ENCODE measurements at places on chromosomes 11 and 22.
A peak's percentile ranks its signal among the peaks of the same experiment; 100 is the strongest.

GRCh38 chr11:20248871-20249270 lies 88.6 kb upstream of the DBX1 start:
- DNase-seq: no peak

DNA sequence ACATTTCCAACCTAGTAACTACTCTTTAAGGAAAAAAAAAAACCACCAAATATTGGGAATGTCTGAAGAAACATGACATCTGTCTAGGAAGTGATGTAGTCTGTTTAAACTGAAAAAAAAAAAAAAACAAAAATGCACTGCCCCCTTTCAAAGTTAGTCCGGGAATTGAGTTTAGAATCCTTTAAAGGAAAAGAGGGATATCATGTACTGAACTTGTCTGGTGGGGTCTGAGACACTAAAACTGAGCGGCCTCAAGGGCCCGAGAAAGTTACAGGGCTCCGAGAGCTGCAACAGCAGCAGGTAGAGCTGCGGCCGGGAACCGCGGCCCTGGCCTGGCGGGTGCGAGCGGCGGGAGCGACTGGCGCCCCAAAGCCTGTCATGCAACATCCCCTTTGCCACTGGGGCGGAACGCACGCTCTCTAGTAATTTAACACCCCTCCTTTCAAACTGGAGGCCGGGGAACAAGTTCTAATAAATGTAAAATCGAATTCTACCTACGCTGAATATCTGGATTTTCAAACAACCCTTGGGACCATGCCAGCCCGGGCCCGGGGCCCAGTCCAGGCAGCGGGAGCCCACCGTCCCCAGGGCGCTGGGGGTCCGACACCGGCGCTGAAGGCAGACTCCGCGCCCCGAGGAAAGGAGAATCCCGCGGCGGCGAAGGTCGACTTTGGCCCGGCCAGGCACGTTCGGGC lies 736 bp downstream of the RDX start:
- peak; percentile 61 for DNase-seq

DNA sequence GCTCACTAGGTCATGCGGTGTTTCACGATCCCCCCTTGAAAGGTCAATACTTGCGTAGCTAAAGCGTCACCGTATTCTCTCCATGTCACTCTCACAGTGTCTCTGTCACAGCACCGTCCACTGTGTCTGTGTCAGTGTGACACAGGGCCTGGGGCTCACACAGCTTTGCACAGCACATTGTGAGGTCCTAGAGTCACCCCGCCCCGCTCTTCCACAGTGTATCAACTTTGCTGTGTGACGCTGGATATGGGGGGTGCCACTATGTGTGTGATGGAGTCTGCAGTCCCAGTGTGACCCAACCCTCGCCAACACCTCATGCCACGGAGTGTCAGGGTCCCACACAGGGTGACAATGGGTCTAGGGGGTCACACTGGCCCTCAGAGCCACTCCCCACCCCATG lies 583 bp downstream of the P4HA3 start:
- DNase-seq: no peak

DNA sequence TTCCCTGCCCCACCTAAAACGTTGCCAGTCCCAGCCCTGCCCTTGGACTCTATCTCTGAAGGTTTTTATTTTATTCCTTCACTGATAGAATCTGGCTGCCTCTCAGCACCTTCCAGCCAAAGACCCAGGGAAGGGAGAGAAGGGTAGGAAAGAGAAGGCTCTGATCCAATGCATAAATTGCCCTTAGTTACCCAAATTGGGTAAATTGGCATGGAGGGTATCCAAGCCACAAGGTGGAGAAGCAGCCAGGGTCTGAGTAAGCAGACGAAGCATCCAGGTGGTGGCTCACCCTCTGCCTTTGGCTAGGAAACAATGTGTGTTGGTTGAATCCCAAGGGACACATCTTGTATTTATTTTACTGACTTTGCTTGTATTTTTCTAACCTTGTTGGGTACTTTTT lies 89.0 kb downstream of the FEZ1 start:
- DNase-seq: no peak

DNA sequence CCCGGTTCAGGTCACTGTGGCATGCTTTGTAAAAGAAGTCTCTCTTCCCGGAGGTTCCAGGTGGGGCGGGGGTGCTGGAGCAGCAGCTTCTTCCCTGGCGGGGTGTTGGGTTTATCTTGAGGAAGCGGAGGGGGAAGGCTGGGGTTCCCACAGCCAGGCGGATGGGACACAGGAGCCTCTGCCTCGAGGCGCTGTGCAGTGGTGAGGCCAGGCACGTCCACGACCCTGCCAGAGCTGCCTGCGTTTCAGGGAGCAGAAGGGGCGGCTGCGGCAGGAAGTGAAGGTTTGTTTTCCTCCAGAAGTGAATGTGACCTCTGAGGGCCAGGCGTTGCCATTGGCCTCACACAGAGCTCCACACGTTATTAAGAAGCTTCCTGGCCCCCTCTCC lies 20.1 kb upstream of the ADORA2A start:
- peak; percentile 65 for DNase-seq

- no peak for DNase-seq
Observed at GRCh38 chr22:48647606-48648515, 1179.8 kb downstream of the BRD1 start.

DNA sequence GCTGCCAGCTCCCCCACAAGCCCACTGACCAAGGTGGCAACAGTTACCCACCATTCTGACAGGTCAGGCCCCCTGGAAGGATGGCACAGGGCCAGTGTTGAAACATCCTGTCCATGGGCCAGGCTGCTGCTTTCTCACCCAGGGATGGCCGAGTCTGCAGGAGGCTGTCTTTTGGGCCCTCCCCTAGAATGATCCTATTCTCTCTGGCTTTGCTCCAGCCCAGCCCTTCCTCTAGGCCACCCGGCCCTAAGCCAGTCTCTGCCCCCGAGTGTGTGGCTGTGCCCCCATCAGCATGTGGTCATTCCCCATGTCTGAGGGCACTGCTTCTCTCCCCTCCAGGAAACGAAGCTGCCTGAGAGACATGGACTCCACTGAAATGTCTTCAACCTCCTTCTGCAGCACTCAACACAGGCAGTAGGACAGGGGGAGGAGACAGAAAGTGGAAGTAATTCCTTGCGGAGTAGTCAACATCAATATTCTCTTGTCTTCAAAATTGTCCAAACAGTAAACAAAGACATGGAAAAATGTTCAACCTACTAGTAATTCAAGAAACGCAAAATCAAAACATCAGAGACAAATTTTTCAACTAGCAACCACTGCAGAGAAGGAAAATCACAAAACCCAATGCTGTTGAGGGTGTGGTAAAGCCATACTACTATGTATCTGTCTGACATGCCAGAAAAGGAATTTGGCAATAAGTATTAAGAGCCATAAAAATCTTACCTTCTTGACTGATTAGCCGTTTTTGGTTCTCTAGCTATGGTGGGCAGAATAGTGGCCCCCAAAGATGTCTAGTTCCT lies 5.1 kb upstream of the SCARF2 start:
- DNase-seq: no peak

GRCh38 chr11:73894725-73895335 lies 18.0 kb downstream of the PAAF1 start:
- no peak for DNase-seq

GRCh38 chr22:47279746-47280145 lies 517.3 kb downstream of the TBC1D22A start:
- DNase-seq: no peak

GRCh38 chr11:99687320-99687719 lies 666.6 kb downstream of the CNTN5 start:
- no peak for DNase-seq

DNA sequence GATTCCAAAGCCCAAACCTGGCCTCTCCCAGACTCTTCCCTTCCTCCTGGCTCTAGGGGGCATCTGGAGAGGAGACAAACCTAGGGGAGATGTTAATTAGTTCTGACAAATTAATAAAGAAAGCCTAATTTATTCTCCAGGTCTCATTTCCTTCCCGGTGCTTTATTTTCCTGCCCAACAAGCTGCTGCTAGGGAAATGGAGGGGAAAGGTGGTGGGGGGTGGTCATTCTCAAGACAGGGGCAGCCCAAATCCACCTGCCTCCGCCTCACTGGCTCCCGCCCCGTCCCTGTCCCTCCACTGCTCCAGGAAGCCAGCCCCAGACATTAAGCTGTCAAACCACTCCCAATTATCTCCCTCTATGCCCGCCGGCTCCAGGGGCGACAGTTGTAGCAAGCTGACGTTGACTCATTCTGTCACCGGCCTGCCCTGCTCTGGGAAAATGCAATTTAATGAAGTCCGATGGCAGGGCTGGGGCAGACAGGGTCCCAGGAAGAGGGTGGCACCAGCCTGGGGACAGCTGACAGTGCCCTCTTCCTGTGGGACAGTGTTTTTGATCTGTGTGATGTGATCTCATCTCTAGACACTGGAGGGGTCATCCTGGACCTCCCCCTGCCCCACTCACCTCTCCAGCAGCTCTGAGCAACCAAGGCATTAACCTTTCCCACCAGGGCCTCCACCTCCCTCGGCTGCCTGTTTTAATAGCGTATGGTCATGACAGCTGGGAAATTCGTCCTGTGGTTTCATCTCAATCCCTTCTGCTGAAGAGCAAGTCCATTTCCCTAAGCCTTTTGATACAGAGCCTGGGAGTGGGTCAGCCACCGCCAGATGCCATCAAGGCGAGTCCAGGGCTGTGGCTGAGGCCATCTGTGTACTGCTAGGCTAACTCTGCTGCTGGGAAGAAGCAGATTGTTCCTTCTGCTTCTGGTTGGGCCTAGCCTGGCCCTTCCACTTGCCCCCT lies 27.1 kb downstream of the NECTIN1 start:
- DNase-seq: no peak

DNA sequence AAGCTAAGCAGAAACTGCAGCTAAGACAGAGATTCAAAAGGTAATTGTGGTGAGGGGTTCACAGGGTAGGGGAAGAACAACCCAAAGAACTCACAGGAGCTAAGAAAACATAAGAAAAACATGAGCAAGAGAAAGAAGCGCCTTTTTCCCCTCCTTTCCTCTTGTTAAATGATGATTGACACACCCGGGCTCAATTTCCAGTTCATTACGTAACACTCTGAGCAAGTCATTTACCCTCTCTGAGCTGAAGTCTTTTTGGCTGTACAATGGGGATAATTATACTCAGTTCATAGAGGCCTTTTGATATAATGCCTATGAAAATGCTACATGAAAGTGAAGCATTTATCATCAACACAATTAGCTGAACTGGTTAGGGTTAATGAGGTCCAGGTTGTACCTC lies 17.2 kb downstream of the LRP4 start:
- DNase-seq: no peak

DNA sequence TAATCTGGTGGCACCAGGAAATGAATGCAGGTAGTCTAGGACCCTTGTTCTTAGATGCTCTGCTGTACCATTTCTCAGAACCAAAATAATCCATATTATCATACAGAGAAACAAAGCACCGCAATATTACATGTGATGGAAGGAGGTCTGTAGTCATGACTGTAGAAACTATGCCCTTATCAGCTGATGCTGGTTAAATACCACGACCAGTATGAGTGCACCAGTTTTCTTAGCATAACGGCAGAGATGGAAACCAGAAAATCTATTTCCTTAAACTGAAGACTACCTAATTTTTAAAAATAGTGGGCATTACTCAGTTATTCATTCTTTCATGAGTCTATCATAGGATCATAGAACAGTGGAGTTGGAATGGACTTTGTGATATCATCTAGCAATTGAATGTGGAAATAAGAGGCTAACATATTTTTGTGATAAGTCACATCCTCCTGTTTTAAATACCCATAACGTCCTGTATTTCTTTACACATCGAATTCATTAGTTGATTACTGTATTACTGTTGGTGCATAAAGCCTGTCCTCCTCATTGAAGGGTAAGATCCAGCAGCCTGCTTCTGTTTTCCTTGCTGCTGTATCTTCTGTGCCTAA lies 15.1 kb downstream of the JHY start:
- no peak for DNase-seq

DNA sequence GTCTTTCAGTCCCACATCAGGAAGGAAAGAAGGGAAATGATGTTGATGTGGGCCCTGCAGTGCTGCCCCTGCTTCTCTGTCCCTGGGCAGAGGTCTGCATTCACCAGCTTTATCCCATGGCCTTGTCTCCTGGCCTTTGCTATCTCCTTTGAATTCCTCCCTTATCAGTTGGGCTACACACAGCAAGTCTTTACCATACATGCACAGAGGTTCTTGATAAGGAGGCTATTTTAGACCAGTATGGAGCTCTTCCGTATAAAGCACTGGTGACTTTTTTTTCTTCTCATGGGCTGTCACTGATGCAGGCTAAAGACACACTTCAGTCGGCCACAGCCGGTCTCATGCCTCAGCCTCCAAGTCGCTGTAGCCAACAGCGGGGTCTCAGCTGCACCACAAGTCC lies 20.2 kb downstream of the MYO18B start:
- DNase-seq: no peak

GRCh38 chr11:76747153-76747914 lies 35.8 kb upstream of the TSKU start:
- DNase-seq: no peak

DNA sequence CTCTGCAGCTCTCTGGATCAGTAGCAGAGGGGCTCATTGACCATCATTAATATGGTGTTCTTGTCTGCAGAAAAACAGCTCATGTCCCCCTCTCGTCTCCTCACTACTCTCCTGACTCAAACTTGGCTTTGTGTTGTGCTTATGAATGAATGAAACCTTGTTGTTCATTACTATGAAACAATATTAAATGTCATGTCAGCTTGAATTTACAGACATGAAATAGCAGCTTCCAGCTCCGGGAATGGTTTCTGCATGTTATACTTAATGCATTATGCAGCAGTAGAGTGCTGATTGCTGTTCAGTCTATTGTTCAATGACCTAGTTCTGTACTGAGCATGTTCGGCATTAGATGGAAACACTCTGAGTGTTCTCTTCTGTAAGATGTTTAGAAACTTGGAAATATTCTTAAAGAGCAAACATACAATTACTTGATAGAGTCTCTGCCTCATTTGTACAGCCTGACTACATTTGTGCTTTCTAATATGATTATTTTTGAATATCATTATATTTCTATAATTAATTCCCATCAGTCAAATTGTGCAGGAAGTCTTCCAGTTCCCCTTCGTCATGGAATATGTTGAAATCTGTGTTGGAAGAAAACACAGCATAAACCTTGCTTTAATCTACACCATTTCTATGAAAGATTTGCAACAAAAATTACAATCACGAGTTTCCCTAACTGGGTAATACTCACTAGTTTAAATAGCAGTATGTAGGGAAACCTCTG lies 340.4 kb downstream of the SOX6 start:
- DNase-seq: no peak

DNA sequence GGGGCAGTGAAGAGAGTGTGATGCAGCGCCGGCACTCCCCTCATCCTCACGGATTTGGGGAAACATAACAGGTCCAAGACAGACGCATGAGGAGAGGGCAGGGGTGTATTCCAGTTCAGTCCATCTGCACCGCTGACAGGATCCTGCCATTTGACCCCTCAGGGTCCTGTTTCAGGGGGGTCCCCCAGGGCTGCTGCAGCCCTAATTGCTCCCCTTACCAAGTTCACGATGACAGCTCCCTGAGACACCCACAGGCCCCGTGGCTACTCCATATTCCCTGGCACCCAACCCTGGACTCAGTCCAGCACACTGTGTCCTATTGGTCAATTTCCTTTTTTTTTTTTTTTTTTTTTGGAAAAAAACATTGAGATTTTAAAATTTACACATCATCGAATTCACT lies 41.5 kb downstream of the SHANK2 start:
- no peak for DNase-seq
